ENCODE measurements at places on chromosomes 12 and 14.
A peak's percentile ranks its signal among the peaks of the same experiment; 100 is the strongest.

DNA sequence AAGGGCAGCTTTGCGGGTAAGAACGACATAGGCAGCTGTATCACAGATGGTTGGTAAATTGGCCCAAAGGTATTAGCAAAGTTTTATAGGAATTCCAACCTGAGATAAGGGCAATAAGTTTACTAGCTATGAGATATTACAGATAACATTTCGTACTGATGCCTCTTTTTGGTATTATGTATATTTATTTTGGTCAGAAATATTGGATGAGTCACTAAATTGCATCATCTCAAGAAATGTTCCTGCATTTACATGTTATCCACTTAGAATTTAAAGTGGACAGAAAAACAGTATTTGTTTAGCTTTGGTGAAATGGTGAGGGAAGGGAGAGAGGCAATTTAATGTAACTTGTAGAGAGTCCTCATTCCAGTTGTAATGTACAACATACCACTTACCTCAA, 65.1 kb upstream of the PZP start:
- no peak for DNase-seq

DNA sequence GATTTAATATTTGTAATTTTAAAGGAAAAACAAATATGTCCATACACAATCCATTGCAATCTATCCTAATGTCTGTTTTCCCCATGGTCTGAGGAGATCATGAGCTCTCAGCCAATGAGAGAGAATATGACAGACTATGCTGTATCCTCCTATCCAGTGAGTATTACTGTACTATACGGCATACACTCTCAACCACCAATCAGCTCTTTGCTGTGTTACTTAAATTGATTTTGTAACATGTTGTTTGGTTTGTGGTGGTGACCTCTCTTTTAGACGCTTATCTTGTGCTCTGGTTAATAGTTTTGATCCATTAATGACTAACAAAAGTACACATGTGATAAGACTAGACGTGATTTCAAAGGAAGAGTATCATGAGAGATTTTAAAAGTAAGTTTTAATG, 231.5 kb upstream of the FOXN3 start:
- DNase-seq = no peak

- DNase-seq = no peak
Observed at GRCh38 chr12:46266869-46267574, 1.8 kb downstream of the SLC38A1 start.

- DNase-seq = no peak
Observed at GRCh38 chr14:32764131-32764530, 174.5 kb upstream of the NPAS3 start.

DNA sequence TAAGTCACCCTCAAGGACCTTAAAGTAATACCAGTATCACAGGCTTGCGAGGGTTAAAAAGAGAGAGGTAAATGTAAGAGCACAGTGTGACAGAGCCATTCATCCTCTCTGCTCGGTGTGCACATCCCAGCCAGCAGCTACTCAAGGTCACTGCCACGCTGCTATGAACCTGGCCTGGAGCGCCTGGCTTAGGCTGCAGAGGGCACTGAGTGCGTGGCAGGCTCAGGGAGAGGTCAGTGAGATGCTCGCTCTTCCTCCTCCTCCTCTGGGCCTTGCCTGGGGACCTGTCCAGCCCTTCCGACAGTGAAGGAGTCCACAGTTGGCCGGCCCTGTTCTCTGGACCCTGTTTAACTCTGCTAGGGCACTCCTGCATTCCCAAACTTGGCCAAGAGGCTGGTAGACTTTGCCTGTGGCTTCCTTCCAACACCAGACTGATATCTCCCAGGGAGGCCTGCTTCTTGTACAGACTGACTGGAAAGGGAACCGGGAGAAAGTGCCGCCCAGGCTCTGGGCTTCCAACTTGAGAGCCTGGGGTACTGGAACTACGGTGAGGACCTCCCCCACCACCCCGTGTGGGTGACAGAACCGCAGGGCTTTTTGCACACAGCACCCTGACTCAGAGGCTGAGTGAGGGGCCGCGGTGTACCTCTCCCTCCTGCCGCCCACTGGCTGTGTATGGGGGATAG, 62.6 kb upstream of the CORO1C start:
- no peak for DNase-seq

- no peak for DNase-seq
Observed at GRCh38 chr12:104243551-104243950, 28.0 kb downstream of the TXNRD1 start.

- no peak for DNase-seq
Observed at GRCh38 chr14:66076176-66076575, 410.0 kb upstream of the CCDC196 start.

- no peak for DNase-seq
Observed at GRCh38 chr14:85572845-85573244, 42.9 kb downstream of the FLRT2 start.

- DNase-seq = no peak
Observed at GRCh38 chr14:22379727-22380126, 209.3 kb downstream of the DAD1 start.

DNA sequence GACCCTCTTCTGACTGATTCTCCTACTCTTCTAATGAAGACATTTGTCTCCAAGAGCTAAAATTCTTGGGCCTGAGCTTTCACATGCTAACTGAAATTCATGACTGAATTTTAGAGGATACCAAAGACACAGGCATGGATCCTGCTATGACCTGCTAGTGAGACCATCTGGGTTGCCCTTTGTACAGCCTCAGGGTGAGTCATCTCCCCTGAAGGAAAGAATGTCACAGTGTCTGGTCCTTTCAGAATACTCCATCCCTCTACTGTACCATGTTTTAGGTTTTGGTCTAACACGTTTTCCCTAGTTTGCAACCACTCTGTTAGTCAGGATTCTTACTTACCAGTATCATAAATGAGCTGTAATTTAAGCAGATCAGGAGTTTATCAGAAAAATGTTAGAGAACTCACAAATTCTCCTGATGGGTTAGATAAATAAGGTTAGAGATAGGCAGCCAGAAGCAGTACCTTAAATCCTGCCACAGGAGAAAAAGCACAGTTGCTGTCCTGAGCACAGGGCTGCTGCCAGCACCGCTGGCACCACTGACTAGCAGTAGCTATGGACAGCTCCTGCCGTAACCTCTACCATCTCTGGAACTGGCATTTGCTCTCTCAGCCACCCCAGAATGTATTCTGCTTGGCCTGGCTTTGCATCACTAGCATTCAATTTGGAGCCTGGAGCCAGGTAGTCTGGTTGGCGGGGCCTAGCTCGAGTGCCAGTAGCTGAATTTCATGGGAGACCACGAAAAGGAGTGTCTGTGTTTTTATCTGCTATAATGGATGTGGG, 127.6 kb downstream of the ANO6 start:
- no peak for DNase-seq

DNA sequence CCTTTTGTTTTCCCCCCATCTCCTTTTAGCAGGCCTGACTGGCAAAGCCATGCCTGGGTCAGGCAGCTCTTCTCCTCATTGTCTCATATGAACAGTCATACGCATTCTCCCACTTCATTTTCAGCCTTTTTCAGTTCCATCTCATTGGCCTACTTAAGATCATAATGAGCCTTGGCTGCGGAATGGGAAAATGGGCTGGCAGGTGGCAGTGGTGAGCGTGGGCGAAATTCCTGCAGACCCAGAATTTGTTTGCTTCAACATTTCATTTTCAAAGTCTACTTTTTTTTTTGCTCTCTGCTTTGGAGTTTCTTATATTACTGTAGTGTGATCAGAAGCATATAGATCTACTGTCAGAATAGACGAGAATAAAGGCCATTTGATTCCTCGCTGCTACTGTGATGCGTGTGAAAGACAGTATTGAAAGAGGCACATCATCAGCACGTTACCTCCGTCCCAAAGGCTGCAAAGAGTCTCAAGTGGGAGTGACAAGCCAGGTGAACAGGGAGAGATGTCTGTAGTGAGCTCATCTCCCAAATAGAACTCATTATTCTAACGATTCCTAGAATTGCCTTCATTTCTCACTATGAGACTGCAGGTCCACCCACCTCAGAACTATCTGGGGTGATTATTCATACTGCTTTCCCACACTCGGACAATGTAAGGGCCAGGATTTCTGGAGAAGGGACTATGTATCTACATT, 73.7 kb downstream of the TBK1 start:
- no peak for DNase-seq

- DNase-seq = no peak
Observed at GRCh38 chr12:102478405-102479098, 1.8 kb downstream of the IGF1 start.

DNA sequence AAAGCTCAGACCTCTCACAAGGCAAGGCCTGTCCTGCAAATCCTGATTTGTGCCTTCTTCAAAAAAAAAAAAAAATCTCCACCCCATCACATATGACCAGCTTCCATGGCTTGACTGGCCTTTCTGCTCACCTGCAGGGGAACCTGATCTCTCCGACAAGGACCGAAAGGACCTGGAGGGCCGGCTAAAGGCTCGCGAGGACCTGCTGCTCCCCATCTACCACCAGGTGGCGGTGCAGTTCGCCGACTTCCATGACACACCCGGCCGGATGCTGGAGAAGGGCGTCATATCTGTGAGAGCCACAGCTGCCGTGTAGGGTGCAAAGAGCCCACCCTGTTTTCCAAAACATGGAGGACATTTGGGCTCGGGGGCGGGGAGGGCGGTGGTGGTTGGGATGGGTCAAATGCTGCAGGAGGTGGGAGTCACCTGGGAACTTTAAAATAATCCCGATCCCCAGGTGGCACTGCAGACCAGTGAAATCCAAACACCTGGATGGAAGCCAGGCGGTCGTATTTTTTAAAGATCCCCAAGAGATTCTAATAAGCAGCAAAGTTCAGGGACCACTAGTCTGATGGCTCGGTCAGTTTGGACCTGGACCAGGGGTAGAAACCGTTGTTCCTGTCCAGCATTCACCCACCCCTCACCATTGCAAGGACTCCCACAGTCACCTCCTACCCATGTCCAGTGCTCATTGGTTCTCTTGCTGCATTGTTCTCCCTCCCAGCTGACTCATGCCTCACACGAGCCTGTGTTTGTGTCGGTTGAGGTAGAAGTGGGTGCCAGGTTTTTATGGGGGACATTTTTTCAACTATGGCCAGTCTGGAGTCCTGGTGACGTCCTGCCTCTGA, 44.8 kb downstream of the FOXN4 start:
- peak; percentile 84 for DNase-seq

DNA sequence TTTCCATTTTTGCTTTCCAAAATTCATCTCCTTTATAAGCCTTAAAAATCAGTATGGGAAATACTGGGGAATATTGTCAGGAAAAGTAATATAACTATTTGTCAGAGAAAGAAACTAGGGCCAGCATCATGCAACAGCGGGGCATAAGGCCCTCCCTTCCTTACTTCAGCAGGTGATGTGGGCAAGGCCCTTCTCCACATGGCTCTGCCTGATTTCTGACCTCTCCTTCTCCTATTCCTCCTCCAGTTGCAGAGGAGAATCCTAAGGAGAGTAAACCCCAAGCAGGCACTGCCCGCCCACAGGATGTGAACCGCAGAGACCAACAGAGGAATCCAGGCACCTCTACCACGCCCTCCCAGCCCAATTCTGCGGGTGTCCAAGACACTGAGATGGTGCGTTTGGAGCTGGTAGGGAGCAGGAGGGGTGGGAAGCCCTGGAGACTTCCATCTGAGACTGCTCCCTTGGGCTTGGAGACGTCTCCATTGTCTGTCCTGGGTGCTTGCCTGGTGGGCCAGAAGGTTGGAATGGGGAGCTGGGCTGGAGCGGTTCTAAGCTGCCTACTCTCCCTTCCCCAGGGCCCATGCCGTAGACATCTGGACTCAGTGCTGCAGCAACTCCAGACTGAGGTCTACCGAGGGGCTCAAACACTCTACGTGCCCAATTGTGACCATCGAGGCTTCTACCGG, 2.7 kb upstream of the SOAT2 start:
- no peak for DNase-seq

GRCh38 chr12:110367181-110367864, 36.2 kb downstream of the ANAPC7 start:
- DNase-seq = no peak

DNA sequence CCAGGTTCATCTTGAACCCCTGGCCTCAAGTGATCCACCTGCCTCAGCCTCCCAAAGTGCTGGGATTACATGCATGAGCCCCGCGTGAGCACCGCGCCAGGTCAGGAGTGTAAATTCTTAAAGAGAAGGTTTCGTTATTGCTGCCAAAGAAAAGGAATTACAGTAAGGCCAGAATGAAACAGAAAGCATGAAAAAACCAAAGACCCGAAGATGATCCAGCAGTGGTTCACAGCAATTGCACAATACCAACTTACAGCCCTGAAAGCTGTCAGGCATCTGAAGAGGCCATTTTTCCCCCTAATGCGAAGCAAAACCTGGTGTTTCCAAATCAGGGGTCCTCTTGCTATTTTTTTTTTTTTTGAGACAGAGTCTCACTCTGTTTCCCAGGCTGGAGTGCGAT, 10.3 kb downstream of the RBM23 start:
- DNase-seq = no peak

DNA sequence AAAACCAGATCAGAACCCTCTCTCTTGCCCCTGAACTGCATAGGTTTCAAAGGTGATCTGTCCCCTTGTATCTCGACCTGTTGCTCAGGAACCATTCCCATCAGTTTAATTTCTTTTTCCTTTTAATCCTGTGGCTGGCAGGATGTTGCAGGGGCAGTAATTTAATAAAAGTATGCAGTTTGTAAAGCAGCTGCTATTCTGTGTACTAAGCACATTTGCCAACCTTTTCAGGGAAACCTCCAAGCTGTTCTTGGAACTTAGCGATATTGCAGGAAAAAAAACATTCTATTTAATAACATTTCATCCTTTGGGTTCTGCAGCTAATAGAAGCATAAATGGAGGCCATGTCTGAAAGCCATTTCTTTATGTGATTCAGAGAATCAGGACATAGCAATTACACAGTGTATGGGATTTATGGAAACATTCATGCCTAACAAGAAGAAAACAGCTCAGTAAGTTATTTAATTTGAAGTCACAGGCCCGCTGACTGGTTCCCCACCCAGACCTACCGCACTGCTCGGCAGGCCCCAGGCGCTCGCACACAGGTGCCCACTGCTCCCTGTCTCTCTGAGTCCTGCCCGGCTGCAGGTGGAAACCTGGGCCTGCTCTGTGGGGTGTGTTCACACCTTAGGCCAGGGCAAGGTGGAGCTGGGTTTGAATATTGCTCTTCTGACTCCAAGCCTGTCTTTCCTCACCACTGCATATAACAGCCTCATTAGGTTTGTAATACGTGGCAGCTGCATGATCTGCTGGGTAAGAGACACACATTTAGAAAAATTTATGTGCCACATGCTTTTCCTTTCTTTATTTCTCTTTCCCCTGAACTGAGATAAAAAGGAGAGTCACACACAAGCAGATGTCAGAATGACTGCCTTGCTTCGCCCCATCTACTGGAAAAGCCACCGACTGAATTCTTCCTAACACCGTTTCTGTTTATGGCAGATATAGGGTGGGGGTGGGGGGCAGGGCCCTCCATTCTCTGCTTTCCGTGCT, 119.7 kb downstream of the SLC25A47 start:
- DNase-seq = no peak

- no peak for DNase-seq
Observed at GRCh38 chr14:59520224-59520623, 35.9 kb downstream of the JKAMP start.

- no peak for DNase-seq
Observed at GRCh38 chr14:36955376-36955775, 217.0 kb downstream of the SLC25A21 start.

DNA sequence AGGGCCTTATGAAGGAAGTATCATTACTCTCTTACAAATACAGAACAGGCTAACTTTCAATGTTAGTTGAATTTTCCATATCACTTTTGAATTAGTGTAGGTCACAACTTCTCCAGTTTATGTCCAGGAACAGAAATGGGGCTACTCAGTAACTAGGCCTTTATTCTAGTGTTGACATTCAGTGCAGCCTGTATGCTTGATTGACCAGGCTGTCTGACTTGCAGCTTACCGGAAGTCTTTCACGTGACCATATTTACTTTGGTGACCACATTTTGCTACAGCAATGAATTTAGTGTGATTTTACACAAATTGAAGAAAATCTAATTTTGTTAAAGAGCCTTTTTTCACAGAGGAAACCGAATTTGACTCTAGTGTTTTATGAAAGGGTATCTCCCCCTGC, 12.4 kb downstream of the MTERF2 start:
- no peak for DNase-seq

All from GM12891 (cell line).